AG20443 (cell line): ENCODE measurements at places on chromosomes 3 and 15.

DNA sequence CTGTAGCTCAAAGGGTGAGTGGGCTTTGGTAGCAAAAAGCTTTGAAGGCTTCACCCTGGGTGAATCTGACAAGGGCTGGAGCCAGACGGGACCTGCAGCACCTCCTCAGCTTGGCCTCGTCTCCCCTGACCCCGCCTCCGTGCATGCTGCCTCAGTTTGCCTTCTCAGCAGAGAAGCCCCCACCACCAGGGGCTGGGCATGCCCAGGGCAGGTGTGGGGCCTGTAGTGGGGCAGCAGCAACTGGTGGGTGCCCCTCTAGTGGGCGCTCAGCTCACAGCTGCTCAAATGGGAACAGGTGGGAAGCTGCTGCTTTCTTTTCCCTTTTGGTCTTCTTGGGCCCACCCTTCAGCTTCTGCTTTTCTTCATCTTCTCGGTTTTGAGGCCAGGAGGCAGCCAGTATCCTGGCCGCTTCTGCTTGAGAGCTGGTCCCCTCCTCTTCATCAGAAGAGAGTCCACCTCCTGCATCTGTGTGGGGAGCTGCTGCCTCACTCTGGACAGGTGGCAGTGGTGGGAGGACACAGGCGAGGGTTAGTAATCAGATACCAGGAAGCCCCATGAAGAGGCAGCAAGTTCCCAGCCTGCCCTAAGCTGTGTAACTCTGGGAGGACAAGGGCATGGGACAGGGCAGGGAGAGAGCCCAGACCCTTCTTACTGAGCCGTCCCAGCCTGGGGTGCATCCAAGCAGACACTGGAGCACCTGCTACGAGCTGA lies 21.0 kb downstream of the TMEM43 start:
- DNase-seq, result no peak

GRCh38 chr3:134933997-134934396 lies 138.9 kb downstream of the EPHB1 start:
- no peak for DNase-seq

- no peak for DNase-seq
Measured at GRCh38 chr15:32096916-32097617, 66.8 kb downstream of the CHRNA7 start.

DNA sequence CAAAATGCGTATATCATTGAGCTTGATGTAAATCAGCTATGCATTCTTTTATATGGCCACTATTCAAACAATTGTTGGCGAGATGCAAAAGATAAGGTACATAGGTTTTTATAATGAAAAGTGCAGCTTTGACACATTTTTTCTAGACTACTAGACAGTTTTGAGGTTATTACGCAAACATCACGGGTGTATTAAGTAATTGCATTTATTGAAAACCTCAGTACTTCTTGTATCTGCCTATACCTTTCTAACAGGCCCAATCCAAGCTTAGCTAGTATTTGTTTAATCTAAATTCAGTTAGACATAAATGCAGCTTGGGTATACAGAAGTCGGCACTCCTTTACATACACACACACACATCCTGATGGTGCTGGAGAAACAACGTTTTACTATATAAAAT lies 2.7 kb downstream of the SPESP1 start:
- no peak for DNase-seq

DNA sequence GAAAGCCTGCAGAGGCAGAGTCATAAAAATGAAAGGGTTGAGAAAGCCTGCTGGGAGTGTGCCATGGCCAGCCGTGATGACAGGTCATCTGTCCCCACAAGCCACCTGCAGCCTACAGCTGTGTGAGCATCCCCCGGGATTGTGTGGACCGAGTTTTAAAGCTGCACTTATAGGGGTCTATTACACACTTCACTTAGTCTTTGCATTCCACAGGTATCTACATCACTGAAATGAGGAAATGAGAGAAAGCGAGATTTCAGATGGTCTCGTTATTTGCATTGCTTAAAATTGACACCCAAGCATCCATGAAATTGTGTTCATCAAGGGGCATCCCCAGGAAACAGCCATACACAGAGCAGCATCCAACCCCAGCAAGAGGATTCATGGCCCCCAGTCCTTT lies 137.6 kb upstream of the TRIM42 start:
- no peak for DNase-seq

GRCh38 chr3:172102123-172102882 lies 62.9 kb downstream of the FNDC3B start:
- no peak for DNase-seq

DNA sequence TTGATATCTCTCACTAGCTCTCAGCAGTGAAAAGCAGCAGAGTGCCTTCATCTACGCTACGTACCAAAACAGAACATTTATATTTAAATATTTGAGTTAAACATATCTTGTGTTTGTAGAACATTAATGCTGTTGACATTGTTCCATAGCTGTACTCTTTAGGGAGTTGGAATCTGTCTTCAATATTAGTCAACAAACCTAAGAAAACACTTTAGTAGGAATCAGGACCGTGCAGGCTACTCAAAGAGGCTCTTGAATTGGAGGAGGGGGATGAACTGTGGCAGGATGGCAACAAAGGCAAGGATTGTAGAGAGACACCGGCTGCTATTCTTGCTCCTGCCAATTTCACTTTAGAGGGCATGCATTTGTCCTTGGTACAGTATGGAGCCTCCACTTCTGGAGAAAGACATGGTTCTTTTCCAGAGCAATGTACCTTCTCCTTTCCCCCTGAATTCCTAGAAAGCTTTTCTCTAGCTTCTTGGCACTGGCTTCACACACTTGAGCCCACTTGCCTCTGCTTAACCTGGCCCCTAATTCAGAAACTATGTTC lies 265.9 kb downstream of the CD47 start:
- no peak for DNase-seq

- peak; percentile 74 for DNase-seq
Measured at GRCh38 chr3:109275702-109276293, 40.5 kb downstream of the DPPA2 start.

GRCh38 chr15:77489647-77490046 lies 69.0 kb downstream of the HMG20A start:
- no peak for DNase-seq

- peak; percentile 65 for DNase-seq
Measured at GRCh38 chr3:120429921-120430361, 20.9 kb downstream of the FSTL1 start.

DNA sequence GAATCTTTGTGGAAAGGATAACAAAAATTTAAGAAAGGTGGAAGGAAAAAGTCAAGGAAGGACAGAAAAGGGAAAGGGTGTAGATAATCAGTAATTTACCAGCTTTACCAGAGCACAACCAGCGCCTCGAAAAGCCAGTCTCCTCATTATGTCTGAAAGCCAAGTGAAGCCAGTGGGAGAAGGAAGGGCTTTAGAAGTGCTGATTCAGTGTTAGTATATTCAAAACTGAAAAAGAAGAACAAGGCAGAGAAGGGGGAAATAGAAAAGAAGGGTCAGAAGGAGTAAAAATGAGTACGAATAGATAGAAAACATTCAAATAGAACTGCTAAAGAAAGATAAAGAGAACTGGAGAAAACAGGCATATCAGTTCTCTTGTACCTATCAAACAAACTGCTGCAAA lies 4.1 kb downstream of the PBRM1 start:
- DNase-seq, result no peak
